ENCODE measurements at places on chromosomes 2 and 18. TPM values are rescaled to one million over a fixed set of nuclear protein-coding genes. Genes with fewer than 3 reads are reported as not detected.

GRCh38 chr2:6196449-6196848 is 504.3 kb downstream of the SOX11 start:
- DNase-seq, result no peak
- H3K27me3 ChIP-seq, result no peaks in the 10 kb centered on the region
- no peaks in the 10 kb centered on the region for H3K4me1 ChIP-seq
- no peaks in the 10 kb centered on the region for H3K36me3 ChIP-seq

GRCh38 chr2:167196461-167197252 is 308.4 kb downstream of the XIRP2 start:
- H3K27ac ChIP-seq, result no peak overlapping the region
- DNase-seq, result no peak
- H3K4me1 ChIP-seq, result peaks cover 9% of the 10 kb centered on the region
- no peaks in the 10 kb centered on the region for H3K27me3 ChIP-seq
- H3K4me3 ChIP-seq, result no peak overlapping the region

- no peak overlapping the region for H3K27ac ChIP-seq
- no peak for DNase-seq
- H3K36me3 ChIP-seq, result no peaks in the 10 kb centered on the region
- H3K27me3 ChIP-seq, result no peaks in the 10 kb centered on the region
- no peak overlapping the region for H3K4me3 ChIP-seq
- H3K4me1 ChIP-seq, result no peaks in the 10 kb centered on the region
Observed at GRCh38 chr18:63882333-63883141, 5.0 kb upstream of the SERPINB2 start.

DNA sequence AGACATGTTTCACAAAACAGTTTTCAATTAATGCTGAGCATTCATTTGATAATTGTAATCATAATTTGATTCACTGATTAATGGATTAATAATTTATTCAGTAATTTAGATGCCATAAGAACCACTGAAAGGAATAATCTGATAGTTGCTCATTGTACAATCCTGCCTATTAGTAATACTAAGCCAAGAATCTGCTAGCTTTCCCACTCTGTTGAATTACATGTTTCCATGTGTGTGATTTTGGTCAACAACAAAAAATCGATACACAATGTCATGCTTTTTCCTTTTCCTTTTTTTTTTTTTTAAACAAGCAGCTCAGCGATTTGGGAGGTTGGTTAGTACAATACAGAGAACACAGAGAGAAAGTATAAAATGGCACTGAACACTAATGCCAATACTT is 25.9 kb downstream of the ARL5A start:
- H3K27me3 ChIP-seq, result no peaks in the 10 kb centered on the region
- DNase-seq, result no peak
- H3K36me3 ChIP-seq, result peaks cover 31% of the 10 kb centered on the region
- no peak overlapping the region for H3K4me3 ChIP-seq

DNA sequence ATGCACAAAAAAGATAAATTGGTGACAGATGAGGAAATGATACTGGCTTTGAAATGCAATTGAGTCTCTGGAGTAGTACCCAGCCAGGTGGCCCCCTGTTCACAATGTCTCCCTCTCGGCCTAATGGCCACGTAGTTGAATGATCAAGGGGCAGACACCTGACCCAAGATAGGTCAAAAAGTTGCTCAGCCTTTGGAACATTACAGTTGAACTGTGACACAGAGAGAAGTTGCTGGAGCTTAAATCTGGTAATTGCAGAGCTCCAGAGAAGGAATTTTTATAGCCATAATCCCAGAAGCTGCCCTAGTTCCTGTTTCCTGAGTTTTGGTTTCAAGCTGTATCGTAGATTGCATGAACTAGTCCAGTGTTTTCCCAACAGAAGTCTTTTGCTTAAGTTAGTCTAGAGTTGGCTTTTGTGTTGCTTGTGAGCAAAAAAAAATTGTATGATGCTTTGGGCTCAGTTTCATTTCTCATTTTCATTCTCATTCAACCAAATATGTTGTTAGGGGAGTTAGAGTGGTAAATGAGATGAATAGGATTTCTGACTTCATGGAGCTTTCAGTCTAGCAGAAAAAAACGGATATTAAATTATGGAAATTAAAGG is 117.9 kb downstream of the CSRNP3 start:
- H3K4me3 ChIP-seq, result no peak overlapping the region
- no peaks in the 10 kb centered on the region for H3K36me3 ChIP-seq
- DNase-seq, result no peak
- H3K27me3 ChIP-seq, result no peaks in the 10 kb centered on the region
- peaks cover 3% of the 10 kb centered on the region for H3K4me1 ChIP-seq

DNA sequence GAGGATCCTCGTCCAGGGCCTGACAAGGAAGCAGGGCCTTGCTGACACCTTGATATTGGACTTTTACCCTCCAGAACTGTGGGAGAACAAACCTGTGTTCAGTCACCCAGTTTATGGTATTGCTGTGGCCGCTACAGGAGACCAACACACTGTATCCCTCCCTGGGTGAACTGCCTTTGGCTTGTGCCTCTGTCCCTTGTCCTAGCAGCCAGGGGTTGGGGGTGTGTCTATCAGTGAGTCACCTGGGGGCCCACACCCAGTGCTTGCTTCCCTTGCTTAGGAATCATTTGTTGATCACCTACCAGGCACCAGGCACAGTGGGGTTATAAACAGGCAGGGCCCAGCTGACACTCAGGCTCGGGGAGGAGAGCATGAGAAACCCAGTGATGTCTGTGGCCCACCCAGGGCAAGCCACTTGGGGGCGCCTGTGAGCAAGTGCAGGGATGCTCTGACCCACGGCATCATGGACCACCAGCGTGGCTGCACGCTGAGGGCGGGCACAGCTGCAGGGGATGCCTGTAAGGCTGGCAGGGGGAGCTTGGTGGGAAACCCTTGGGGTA is 17.1 kb downstream of the TMEM185B start:
- no peak overlapping the region for H3K4me3 ChIP-seq
- H3K4me1 ChIP-seq, result peaks cover 61% of the 10 kb centered on the region
- H3K27me3 ChIP-seq, result no peaks in the 10 kb centered on the region
- peak; percentile 84 for DNase-seq
- no peak overlapping the region for H3K27ac ChIP-seq

DNA sequence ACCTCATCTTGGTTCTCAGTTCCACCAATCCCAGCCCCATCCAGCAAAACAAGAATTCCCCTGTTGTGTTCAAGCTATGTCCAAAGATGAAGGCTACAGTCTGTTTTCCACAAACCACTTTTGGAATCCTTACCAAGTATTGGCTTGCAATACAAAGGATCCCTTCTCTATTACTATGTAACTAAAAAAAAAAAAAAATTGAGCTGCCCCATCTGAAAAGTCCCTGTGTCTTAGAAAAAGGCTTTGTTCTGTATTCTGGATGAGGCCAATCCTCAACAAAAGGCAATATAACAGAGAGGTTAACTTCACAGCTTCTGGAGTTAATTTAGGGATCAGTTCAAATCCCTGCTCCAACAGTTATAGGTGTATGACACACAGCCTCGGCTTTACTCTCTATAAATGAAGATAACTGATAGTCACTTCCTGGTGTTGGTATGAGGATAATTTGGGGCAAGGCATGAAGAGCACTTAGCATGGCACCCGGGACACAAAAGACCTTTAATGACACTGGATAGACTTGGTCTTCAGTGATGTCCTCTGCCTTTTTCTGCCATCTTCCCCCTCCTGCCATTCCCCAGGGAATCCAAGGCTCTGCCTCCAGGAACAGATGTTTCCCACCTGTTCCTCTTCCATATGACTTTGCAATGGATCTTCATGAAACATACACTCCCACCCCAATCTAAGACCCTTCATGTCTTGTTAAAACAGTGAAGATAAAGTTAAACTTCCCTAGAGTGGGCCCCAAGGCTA is 61.2 kb upstream of the ATL2 start:
- H3K4me3 ChIP-seq, result no peak overlapping the region
- no peaks in the 10 kb centered on the region for H3K27me3 ChIP-seq
- no peak overlapping the region for H3K27ac ChIP-seq
- H3K36me3 ChIP-seq, result no peaks in the 10 kb centered on the region
- H3K4me1 ChIP-seq, result peaks cover 8% of the 10 kb centered on the region

- DNase-seq, result no peak
- no peaks in the 10 kb centered on the region for H3K27me3 ChIP-seq
- no peaks in the 10 kb centered on the region for H3K4me1 ChIP-seq
- H3K27ac ChIP-seq, result no peak overlapping the region
- H3K4me3 ChIP-seq, result no peak overlapping the region
Observed at GRCh38 chr2:205496370-205496769, 185.9 kb upstream of the NRP2 start.

DNA sequence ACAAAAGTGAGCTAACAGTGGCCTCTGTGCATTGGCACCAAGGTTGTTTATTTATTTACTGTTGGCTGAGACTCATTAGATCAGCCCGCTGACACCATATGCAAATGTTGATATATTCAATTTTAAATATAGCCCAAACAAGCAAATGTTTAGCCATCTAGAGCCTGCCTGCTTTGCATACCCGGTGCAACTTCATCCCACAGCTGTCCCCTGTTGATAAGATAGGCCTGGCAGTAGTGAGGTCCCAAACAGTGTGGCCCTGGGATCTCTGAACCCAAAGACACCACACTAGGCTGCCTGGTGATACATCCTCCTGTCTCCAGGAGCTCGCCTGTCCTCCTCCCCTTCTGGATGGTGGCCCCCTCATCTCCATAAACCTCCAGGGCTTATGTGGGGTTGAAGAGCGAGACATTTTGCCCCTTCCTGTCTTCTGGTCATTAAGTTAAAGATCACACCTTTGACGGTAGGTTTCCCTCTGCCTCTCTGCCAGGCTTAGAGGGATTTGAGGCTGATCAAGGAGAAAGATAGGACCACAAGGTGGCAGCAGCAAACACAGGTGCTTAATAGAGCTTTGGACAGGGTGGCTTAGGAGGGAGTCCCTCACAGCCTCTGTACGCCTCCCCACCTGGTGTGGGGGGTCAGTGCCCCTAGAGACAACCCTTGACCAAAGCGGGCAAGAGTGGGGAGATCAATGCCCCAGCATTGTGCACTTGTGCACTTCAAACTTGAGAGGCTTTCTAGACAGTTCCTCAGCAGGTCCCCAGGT is 23.7 kb upstream of the MYO5B start:
- H3K27me3 ChIP-seq, result no peaks in the 10 kb centered on the region
- no peaks in the 10 kb centered on the region for H3K4me1 ChIP-seq
- no peak overlapping the region for H3K27ac ChIP-seq
- no peak for DNase-seq
- H3K4me3 ChIP-seq, result no peak overlapping the region
- no peaks in the 10 kb centered on the region for H3K36me3 ChIP-seq

- H3K27me3 ChIP-seq, result no peaks in the 10 kb centered on the region
- H3K4me1 ChIP-seq, result no peaks in the 10 kb centered on the region
- peak within 1 kb of the TSS; percentile 44 for H3K27ac ChIP-seq
- no peaks in the 10 kb centered on the region for H3K36me3 ChIP-seq
Observed at GRCh38 chr18:33577685-33578517, at the start of gene ASXL3. Gene ASXL3, plus strand, starts transcription at chr18:33578219. Its CDS starts 413 bp downstream, at chr18:33578632.

- no peak overlapping the region for H3K4me3 ChIP-seq
- no peaks in the 10 kb centered on the region for H3K36me3 ChIP-seq
- H3K4me1 ChIP-seq, result no peaks in the 10 kb centered on the region
- DNase-seq, result no peak
- H3K27ac ChIP-seq, result no peak overlapping the region
Observed at GRCh38 chr18:45464619-45465018, 150.7 kb upstream of the SLC14A2 start.

GRCh38 chr2:177753682-177754491 is 318.7 kb downstream of the PDE11A start:
- H3K4me3 ChIP-seq, result no peak overlapping the region
- H3K36me3 ChIP-seq, result no peaks in the 10 kb centered on the region
- H3K27ac ChIP-seq, result peak overlapping the region; percentile 43
- no peaks in the 10 kb centered on the region for H3K27me3 ChIP-seq
- H3K4me1 ChIP-seq, result peaks cover 10% of the 10 kb centered on the region

DNA sequence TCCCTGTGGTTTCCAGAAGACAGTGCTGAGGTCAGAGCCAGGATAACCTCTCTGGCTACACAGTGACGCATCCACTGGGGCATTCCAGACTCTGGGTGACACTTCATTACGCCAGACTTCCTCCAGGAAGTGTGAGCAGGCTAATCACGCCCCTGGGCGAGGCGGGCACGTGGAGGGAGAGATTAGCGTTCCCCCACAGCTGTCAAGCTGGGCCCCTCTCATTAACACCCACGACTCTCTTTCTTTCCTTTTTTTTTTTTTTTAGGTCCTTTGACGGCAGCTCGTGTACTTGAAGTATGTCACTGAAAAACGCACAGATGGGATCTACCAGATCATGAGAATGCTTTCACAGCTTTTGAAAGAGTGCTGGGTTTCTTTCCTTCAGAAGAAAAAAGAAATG is 274.6 kb downstream of the AFF3 start:
- H3K4me3 ChIP-seq, result no peak overlapping the region
- H3K36me3 ChIP-seq, result no peaks in the 10 kb centered on the region
- peaks cover 9% of the 10 kb centered on the region for H3K4me1 ChIP-seq
- DNase-seq, result peak; percentile 56
- no peaks in the 10 kb centered on the region for H3K27me3 ChIP-seq
- no peak overlapping the region for H3K27ac ChIP-seq

DNA sequence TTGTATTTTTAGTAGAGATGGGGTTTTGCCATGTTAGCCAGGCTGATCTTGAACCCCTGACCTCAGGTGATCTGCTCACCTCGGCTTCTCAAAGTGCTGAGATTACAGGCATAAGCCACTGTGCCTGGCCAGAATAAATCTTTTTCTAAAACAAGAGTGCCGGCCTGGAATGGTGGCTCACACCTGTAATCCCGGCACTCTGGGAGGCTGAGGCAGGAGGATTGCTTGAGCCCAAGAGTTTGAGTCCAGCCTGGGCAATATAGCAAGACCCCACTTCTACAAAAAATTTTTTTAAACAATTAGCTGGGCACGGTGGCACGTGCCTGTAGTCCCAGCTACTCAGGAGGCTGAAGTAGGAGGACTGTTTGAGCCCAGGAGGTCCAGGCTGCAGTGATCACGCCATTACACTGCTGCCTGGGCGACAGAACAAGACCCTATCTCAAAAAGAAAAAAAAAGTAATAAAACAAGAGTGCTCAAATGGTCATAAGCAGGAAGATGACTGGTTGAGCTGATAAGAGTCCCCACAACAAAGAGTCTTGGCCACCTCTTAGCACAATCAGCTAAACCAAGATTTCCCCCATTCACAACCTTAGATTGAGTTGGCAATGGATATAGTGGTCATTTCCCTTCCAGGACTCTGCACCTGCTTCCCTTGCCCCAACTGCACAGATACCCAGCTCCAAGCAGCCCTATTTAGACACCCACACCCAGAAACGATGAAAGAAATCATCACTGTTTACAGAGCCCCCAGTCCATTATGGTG is 5.8 kb upstream of the UCN start:
- peak; percentile 18 for DNase-seq
- no peak overlapping the region for H3K4me3 ChIP-seq
- H3K27me3 ChIP-seq, result no peaks in the 10 kb centered on the region
- H3K27ac ChIP-seq, result no peak overlapping the region
- H3K4me1 ChIP-seq, result no peaks in the 10 kb centered on the region

Gene SLC40A1
- 492 TPM for total RNA-seq

Gene SPATA3
- not detected for total RNA-seq

Gene CNGA3
- total RNA-seq, result not detected

Gene TMEM169
- 0.94 TPM for total RNA-seq

Gene NCKAP5
- total RNA-seq, result 4.7 TPM

Gene RNF144A
- 42.5 TPM for total RNA-seq

Gene GPR45
- not detected for total RNA-seq

Gene CHRNG
- total RNA-seq, result not detected

Gene EPC2
- 48.6 TPM for total RNA-seq

Gene CHRND
- total RNA-seq, result 0.32 TPM

Gene NT5DC4
- 1.4 TPM for total RNA-seq

Gene TRIM43
- not detected for total RNA-seq

Gene LYPD6
- total RNA-seq, result 1.0 TPM

Gene COL5A2
- total RNA-seq, result 12.6 TPM

Gene SLC19A3
- not detected for total RNA-seq

Gene PXDN
- 41.4 TPM for total RNA-seq

All from spleen (tissue), 13 donors.